Cortex of kidney (tissue), 1 donor: ENCODE measurements at places on chromosomes 2 and 18.

DNA sequence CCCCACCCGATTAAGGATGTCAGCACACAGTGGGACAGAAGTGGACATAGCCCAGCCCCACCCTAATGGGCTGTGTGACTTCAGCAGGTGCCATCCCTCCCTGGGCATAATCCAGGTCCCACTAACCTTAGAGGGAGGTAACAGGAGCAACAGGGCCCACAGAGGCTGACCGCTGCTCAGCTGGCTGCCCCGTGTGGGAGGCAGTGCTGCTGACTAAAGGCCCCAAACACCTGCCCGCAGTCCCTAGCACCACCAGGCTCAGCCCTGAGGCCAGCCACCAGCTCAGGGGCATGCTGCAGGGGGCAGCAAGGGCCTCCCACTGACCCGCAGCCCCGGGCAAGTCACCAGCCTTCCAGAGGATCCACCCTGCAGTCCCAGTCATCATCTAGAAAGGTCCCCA is 14.6 kb downstream of the BIN1 start:
- DNase-seq = no peak

- DNase-seq = no peak
These were observed 19.1 kb downstream of the CAPG start for GRCh38 chr2:85390941-85391669.

DNA sequence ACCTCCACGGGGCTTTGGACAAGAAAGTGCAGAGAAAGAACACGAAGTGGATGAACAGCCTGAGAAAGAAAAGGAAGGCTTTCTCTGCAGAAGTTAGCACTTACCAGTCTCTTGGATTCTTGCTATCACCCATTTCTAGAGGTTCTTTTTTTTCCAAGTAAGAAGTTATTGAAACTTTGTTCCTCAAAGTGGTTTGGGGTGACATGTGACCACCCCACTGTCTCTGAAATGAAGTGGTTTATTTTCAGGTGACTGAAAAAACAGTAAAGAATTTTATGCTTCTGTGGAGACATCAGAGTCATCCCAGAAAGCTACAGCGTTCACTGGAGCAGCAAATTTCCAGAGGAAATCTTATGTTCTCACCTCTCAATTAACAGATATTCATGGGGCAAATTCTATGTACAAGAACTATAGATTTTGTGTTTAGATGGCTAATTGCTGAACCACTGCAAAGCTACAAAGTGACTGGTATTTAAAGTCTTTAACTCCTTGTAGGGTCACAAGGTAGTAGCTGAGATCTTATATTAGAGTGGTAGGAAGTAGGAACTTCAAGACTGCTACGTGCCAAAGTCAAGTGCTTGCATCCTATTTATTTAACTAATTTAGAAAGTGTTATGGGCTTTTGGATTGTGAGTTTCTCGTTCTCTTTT is 267.5 kb downstream of the TGIF1 start:
- no peak for DNase-seq

DNA sequence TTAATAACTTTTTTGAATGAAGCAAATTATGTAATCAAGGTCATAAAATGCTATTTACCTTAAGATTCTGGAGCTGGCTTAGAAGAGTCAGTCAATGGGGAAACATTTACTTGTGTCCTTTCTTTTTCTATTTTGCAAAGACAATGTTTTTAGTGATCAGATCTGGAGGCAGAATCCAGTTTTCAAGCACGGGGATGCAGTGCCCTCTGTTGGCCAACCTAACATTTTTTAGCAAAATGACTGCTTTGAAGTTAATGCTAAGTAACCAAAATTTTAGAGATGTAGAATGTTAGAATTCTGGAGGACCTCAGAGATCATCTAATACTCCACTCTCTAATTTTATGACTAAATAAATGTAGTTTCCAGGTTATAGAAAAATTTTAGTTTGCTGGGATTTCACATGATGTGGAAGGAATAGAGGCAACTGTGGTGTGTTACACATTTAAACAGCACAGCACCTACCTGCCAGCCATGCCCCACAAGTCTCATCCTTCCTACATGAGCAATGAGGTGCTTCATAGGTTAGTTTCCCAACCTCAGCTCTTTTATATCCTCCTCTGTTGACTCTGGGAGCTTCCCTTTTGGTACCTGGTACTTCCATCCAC is 23.6 kb upstream of the SLC9A4 start:
- DNase-seq = no peak

DNA sequence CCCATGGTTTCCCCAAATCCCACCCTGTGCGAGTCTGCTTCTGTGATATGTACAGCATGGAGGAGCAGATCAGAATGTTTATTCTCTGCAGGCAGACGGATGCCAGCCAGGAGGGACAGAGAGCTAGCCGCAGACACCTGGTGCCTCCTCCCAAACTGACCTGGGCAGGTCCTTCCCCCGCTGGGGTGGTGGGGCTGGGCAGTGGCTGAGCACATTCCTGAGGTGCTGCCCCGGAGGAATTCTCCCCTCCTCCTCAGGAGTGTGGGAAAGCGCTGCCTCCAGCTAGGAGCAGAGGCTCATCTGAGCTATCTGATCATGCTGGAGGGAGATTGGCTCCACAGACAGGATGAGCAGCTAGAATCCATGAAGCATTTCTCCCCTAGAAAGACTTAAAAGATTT is 21.7 kb downstream of the C2orf92 start:
- no peak for DNase-seq

GRCh38 chr2:4369826-4370419 is 666.5 kb downstream of the DCDC2C start:
- no peak for DNase-seq

GRCh38 chr2:27078267-27079194 is at the start of gene EMILIN1:
Gene EMILIN1, plus strand, starts transcription at chr2:27078615. Its CDS starts 451 bp downstream, at chr2:27079066.
- DNase-seq = no peak

GRCh38 chr2:147040298-147041120 is 804.3 kb upstream of the ACVR2A start:
- no peak for DNase-seq
